ENCODE measurements at places on chromosomes 13 and 19. TPM values are rescaled to one million over a fixed set of nuclear protein-coding genes. Genes with fewer than 3 reads are reported as not detected.

PABPC3 gene
- under 0.01 TPM for total RNA-seq

GRCh38 chr19:11987405-11988281 is 22.8 kb downstream of the ZNF763 start:
- no peaks in the 10 kb centered on the region for H3K36me3 ChIP-seq
- peak; percentile 97 for DNase-seq
- H3K27ac ChIP-seq, result peak overlapping the region; percentile 68
- H3K4me3 ChIP-seq, result peak overlapping the region; percentile 96

NALCN gene
- 10.6 TPM for total RNA-seq

FUT1 gene
- total RNA-seq, result not detected

GRCh38 chr19:46972311-46972710 is 47.3 kb upstream of the NPAS1 start:
- peaks cover 52% of the 10 kb centered on the region for H3K4me1 ChIP-seq
- peak overlapping the region; percentile 98 for H3K27ac ChIP-seq
- no peak for DNase-seq

DNA sequence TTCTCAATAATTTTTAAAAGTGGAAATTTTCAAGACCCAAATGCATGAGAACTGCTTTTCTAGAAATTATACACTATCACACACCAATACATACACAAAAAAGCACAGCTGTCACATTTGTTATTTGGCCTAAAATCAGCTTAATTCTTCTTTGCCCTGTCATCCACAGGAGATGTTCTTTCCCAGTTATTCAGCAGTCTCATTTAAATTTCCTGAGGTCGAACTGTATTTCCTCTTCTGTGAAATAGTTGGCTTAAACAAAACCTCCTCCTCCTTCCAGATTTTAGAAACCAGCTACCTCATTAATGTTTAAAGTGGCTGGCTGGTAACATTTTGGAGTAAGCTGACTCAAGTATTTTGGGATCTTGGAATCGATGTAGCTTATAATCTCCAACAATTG is 39.1 kb downstream of the SMAD9 start:
- no peak for DNase-seq
- no peak overlapping the region for H3K4me3 ChIP-seq
- H3K27me3 ChIP-seq, result no peaks in the 10 kb centered on the region
- no peaks in the 10 kb centered on the region for H3K36me3 ChIP-seq

- H3K27ac ChIP-seq, result peak overlapping the region; percentile 95
- H3K27me3 ChIP-seq, result no peaks in the 10 kb centered on the region
- DNase-seq, result peak; percentile 34
- H3K4me1 ChIP-seq, result peaks cover 57% of the 10 kb centered on the region
- no peak overlapping the region for H3K4me3 ChIP-seq
- H3K36me3 ChIP-seq, result peaks cover 26% of the 10 kb centered on the region
Measured at GRCh38 chr13:75704194-75704926, 68.2 kb downstream of the LMO7 start.

HDGFL2 gene
- 44.2 TPM for total RNA-seq

- H3K27ac ChIP-seq, result peak overlapping the region; percentile 95
- H3K4me1 ChIP-seq, result peaks cover 12% of the 10 kb centered on the region
- peaks cover 2% of the 10 kb centered on the region for H3K36me3 ChIP-seq
Measured at GRCh38 chr19:9309974-9310446, 372 bp upstream of the ZNF699 start.

CD177 gene
- not detected for total RNA-seq

- H3K4me1 ChIP-seq, result no peaks in the 10 kb centered on the region
- no peak overlapping the region for H3K27ac ChIP-seq
- peak; percentile 89 for DNase-seq
- peaks cover 17% of the 10 kb centered on the region for H3K36me3 ChIP-seq
Measured at GRCh38 chr19:56155124-56155687, 14.1 kb downstream of the ZNF444 start.

- no peak overlapping the region for H3K4me3 ChIP-seq
- no peaks in the 10 kb centered on the region for H3K36me3 ChIP-seq
- H3K4me1 ChIP-seq, result no peaks in the 10 kb centered on the region
Measured at GRCh38 chr19:35362261-35363000, 4.2 kb downstream of the FFAR3 start.

GRCh38 chr13:20182231-20182846 is 10.4 kb downstream of the GJB2 start:
- H3K4me3 ChIP-seq, result no peak overlapping the region
- H3K4me1 ChIP-seq, result no peaks in the 10 kb centered on the region
- H3K27me3 ChIP-seq, result peaks cover 59% of the 10 kb centered on the region
- H3K36me3 ChIP-seq, result no peaks in the 10 kb centered on the region
- no peak overlapping the region for H3K27ac ChIP-seq

DNA sequence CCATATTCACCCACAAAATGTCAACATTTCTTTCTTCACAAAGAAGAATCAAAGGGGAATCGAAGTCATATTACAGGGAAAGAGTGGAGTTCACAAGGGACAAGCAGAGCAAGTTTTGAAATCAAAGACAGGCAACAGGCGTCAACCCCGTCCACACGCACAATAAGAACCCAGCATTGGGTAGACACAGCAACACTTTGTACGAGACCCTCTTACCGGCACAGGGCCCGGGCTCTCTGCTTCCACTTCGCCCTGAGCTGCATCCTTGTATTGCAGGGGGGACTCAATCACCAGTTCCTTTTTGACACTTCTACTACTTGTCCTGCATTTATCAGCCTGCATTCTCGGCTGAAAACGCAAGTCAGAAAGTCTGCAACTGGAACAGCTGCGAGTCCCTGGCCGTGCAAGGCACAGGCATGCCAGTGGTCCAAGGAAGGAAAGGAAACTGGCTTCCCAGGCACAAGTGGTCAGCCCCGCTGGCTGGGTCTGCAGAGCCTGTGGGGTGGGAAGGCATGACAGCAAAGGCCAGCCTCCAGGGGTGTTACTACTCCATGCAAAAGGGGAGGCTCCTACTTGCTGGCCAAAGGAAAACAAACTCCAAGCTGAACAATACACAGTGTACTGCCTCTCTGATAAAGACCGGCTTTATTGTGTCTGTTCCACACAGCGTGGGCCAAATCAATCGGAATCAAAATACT is at the start of gene DOCK9:
TSS of gene DOCK9 (minus strand) at position 497 of the 698 bp plus-strand sequence. CDS start at position 342, 155 bp downstream.
- H3K4me1 ChIP-seq, result peaks cover 18% of the 10 kb centered on the region
- H3K27me3 ChIP-seq, result no peaks in the 10 kb centered on the region
- H3K36me3 ChIP-seq, result no peaks in the 10 kb centered on the region
- no peak for DNase-seq
- H3K27ac ChIP-seq, result peak within 1 kb of the TSS; percentile 63
- H3K4me3 ChIP-seq, result peak within 1 kb of the TSS; percentile 71

PTGIR gene
- 2.9 TPM for total RNA-seq

RGS9BP gene
- 0.72 TPM for total RNA-seq

GRCh38 chr13:71722206-71722605 is 144.8 kb downstream of the DACH1 start:
- no peaks in the 10 kb centered on the region for H3K36me3 ChIP-seq
- H3K4me1 ChIP-seq, result no peaks in the 10 kb centered on the region
- H3K27ac ChIP-seq, result no peak overlapping the region
- no peaks in the 10 kb centered on the region for H3K27me3 ChIP-seq

All from osteoblast (primary cell).